ENCODE measurements at places on chromosomes 12 and 14. TPM values are rescaled to one million over a fixed set of nuclear protein-coding genes. Genes with fewer than 3 reads are reported as not detected.

DPPA3 gene
- not detected for total RNA-seq

SLCO1C1 gene
- not detected for total RNA-seq

SPIC gene
- not detected for total RNA-seq

CLEC2A gene
- total RNA-seq = not detected

ELK3 gene
- 24.1 TPM for total RNA-seq

LRRC43 gene
- 0.76 TPM for total RNA-seq

B4GALNT1 gene
- 1.7 TPM for total RNA-seq

MLF2 gene
- 141 TPM for total RNA-seq

CSAD gene
- 23.7 TPM for total RNA-seq

KSR2 gene
- 0.45 TPM for total RNA-seq

KRT83 gene
- total RNA-seq = not detected

PAPLN gene
- 0.65 TPM for total RNA-seq

PTPRR gene
- not detected for total RNA-seq

Measured in activated CD4-positive, alpha-beta memory T cell treated with anti-CD3 and anti-CD28 coated beads for 36 hours (primary cell).